ENCODE measurements at places on chromosomes 4 and X.

DNA sequence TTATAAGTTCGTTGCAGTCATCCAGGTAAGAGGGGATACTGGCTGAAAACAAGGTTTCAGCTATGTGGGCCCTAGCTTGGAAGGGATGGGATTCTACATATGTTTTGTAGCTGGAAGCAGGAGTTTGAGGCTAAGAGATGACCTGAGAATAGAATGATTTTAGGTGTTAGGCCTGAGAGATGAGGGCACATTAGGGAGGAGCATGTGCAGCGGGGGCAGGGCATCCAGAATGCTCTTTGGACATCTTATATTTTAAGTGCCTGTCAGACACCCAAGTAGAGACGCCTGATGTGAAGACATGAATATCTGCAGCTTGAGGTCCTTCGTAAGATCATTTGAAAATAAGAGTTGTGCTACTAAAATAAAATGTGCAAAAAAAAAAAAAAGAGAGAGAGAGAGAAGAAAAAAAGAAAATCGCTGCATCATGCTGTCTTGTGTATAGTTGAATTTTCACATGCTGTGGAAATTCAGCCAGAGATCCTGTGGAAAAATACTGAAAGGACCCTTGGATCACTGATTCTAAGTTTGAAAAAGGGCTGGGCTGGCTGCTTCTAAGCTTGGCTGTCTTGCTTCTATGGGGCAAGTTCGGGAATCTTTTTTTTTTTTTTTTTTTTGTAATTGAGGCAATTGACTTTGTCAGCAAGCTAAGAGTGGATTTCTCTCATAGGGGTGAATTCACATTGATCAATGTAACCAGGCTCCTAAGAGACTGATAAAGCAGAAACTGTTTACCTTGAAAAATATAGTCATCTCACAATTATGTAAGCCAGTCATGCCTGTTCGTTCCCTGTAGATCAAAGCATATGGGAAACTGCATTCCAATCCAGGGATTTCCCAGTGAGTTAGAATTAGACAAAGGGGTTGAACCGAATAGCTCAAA is 341.0 kb upstream of the GATB start:
- DNase-seq: no peak

DNA sequence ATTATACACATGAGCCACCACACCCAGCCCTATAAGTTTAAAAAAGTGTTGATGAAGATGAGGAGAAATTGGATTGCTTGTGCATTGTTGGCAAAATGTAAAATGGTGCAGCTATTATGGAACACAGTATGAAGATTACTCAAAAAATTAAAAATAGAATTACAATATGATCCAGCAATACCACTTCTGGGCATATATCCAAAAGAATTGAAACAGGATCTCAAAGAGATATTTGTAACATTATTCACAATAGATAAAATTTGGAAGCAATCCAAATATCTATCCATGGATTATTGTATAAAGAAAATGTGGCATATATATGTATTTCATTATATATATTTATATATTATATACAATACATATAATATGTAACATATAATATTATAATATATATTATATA is 515.6 kb upstream of the GNPDA2 start:
- DNase-seq: no peak

GRCh38 chr4:85595796-85596559 is 121.0 kb downstream of the ARHGAP24 start:
- no peak for DNase-seq

DNA sequence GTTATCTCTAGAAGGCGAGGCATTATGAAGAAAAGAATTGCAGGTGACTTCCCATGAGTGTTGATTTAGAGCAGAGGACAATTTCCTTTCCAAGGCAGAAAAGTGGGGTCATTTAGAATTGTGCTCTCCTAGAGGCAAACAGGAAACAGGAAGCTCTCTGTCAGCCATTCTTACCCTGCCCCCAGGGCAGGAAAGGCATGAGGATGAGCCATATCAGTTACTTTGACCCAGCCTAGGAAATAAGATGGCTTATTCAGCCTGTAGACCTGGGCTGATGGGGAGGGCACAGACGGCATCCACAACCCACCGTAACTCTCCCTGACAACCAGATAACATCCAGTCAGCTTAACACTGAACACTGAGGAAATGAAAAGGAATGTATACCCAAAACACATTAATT is 88.8 kb upstream of the KDR start:
- no peak for DNase-seq

- DNase-seq: no peak
Observed at GRCh38 chr4:13365195-13365594, 118.9 kb downstream of the RAB28 start.

DNA sequence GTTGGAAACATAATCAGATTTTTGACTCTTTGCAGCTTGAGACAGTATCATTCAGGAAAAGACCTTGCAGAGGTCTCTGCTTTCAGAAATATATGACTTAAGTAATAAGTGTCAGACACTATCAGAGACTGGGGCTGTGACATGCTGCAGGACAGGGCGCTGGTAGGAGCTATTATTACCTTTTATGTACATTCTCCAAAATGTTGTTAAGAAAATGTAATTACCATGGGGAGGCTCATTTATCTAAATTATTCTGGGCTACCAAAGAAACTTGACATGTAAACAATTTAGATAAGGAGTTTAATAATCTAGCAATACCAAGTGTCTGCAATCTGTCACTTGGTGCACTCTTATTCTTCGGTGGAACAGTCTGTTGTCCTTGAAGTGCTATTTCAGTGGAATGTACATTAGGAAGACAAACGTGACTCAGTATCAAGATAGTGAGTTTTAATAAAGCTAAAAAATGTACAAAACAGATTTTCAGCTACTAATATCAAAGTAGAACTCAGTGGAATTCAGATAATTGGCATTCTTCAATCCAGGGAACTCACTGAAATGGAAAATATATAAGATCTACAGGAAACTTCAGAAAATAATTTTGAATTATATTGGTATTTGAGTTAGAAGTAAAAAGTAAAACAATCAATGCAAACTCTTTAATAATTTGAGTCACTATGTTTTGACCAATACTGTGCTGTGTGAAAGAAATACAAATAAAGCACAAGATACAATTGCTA is 214.5 kb downstream of the KCNIP4 start:
- no peak for DNase-seq

- DNase-seq: no peak
Observed at GRCh38 chr4:168710353-168710946, 213.6 kb downstream of the PALLD start.

- DNase-seq: no peak
Observed at GRCh38 chr4:129668092-129668491, 572.1 kb downstream of the C4orf33 start.

GRCh38 chr4:169437299-169438047 is 166.7 kb upstream of the SH3RF1 start:
- no peak for DNase-seq

DNA sequence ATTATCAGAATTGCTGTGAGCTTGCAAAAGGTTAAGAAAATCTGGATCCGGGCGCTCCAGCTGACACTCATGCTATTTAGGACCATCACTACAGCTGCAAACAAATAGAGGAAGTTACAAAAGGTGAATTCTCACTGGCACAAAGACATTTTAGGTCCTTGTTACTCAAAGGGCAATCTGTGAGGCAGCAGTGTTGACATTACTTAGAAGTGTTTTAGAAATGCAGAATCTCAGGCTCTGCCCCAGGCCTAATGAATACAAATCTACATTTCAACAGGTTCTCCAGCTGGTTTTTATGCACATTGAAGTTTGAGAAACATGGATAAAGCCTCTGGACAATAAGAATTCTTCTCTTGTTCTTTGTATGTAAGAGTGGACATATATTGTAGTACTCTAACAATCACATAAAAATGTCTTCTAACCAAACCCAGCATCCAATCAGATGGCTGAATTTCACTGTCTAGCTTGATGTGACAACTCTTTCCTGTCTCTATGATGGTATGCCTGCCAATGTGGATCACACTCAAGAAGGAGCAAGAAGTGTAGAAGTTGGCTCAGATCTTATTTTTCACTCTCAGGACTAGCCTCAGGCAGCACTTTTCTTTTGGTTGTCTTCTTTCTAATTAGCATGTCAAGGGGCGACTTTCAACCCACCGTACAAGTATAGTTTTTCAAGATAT is 18.8 kb downstream of the SLC7A11 start:
- DNase-seq: no peak

GRCh38 chrX:143994206-143994605 is 110.3 kb downstream of the UBE2NL start:
- no peak for DNase-seq

DNA sequence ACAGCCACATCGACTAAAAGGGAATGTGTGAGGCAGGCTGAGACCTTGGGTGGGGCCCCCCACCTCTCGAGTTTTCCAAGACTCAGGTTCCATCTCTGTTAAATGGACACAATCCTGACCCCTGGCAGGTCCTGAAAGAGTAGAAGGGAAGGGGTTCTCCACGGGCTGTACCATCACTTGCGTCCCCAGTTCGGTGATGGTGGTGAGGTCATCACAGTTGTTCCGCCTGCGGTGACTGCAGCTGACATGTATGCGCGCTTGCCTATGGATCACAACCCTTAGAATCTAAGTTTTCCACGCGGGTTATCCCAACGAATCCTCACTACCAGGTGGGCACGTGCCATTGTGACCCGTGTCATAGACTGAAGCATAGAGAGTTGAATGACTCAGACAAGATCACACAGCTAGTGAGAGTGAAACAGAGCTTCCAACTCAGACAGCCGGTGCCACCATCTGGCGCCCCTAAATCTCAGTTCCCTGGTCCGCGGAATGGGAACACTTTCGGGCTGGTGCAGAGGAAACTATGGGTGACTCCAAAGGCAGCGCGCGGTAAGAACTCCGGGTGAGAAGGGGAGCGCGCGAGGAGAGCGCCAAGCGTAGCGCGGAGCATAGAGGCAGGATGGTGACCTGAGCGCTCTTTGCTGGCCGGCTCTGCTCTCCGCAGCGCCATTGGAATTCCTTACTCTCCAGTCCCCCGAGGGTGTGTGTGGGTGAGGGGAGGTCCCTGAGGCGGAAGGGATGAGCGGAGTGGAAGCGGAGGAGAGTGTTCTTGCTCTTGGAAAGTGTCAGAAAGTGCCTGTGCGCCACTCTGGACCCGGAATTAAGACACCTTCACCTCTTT is 10.5 kb downstream of the MSX1 start:
- no peak for DNase-seq

DNA sequence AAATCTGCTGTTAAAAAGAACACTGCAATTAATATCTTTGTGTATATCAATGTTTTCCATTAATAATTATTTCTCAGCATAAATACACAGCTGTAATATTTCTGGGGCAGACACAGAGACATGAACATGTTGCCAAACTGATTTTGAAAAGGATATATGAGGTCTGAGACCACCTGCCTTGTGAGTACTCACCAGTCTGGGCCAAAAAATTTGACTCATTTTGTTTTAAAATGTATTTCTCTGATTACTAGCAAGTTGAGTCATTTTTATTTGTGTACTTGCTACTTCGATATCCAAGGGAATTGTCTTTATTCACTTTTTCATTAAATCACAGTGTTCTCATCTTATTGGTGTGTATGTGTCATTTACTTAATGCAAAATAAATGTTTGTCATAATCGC is 8.5 kb upstream of the RAI2 start:
- DNase-seq: no peak

DNA sequence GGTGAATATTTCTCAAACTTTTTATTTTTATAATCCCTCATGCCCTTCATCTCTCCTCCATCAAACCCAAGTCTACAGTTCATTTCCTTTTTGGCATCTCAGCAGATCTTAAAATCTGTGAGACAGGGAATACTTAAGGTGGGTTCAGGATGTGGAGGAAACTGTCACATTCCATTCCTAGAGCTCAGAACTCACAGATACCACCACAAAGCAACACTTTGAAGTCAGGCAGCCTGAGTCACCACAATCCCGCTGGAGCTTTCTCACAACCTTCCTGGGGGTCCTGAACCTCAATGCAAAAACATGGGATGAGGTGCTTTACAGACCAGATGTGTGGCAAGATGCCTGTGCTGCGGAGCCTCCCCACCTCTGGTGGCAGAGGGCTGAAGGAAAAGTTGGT is 63.2 kb downstream of the HHIP start:
- DNase-seq: no peak

- DNase-seq: no peak
Observed at GRCh38 chr4:25564836-25565235, 90.8 kb upstream of the SLC34A2 start.

DNA sequence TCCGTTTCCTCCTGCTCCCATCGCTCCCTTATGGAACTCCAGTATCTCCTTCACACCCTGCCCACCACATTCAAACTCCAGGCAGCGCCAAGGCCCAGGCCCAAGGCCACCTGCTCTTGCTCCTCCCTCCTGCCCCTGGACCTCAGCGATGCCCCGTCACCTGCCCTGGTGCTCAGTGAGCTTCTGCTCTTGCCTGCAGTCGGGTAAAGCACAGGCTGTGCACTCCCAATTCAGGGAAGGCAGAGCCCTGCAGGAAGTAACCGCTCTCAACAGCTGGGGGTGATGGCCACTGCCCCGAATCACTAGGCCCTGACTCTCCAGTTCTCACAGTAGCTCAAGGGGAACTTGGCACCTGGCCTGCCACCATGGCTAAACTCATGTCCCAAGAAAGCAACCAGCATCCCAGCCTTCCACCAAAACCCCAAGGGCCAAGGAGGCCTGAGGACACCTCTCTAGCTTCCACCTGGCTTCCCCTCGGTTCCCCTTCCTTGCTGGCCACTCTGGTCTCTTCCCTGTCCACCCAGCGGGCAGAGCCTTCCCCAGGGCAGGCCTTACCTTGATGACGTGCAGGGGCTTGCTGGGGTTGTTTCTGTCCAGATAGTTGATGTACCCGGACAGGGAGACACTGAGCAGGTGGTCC is 29.3 kb downstream of the WDR1 start:
- DNase-seq: no peak

GRCh38 chr4:24956091-24956490 is 43.2 kb upstream of the CCDC149 start:
- no peak for DNase-seq

GRCh38 chr4:123599920-123600810 is 203.6 kb downstream of the SPRY1 start:
- DNase-seq: no peak

GRCh38 chr4:69714086-69714485 is 46.3 kb downstream of the SULT1B1 start:
- no peak for DNase-seq

DNA sequence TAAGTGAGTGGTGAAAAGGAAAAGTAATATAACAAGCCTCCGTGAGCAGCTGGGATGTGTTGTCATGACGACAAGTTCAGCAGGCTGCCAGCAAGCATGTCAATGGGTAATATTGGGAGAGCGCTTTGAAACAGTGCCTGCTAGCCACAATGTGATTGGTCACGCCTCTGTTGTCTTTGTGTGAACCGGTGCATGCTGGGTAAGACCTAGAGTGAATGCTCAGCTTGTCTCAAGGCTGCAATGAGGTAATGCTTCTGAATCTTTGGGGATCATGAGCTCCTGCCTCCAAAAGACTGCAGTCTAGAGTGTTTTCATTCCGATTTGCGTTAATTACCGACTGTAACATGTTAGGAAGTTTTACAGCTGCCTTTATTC is 54.9 kb downstream of the STOX2 start:
- no peak for DNase-seq

DNA sequence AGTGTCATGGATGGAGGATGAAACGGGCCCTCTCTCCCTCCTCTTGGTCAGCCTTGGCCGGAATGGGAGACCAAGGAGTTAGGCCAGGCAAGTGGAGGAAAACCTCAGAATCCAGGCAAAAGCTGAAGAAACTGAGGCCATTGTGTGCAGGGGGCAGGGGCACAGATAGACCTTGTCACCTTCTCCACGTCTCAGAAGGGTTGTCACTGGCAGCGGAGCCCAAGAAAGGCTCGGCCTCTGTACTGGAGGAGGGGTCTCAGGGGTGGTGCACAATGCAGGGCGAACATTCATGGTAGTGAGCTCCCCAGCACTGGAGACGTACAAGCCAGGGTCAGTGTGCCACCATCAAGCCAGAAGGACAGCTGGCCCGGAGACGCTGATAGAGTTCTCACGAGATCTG is 139.5 kb downstream of the CPZ start:
- DNase-seq: no peak

Measured in stimulated activated CD4-positive, alpha-beta T cell treated with anti-CD3 and anti-CD28 coated beads, Interleukin-4, amount 100 ng/mL, for 48 hours (primary cell).